ENCODE measurements at places on chromosomes 2 and 18.

DNA sequence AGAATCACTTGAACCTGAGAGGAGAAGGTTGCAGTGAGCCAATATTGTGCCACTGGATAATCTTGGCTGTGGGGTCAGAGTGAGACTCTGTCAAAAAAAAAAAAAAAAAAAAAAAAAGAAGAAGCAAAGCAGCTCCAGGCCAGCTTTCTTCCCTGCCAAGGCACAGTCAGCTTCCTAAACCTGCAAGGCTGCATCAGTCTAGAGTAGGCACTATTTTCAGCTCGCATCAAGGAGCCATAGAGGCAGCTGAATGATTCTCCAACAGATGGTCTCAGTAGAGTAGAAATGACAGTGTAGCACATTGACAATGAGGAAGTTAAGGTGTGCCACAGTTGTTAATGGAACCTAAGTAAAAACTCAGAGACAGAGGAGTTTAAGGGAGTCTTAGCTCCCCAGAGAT lies 35.6 kb downstream of the BMP10 start:
- no peak for DNase-seq

GRCh38 chr2:119692310-119692709 lies 13.3 kb downstream of the TMEM177 start:
- DNase-seq, result peak; percentile 52

DNA sequence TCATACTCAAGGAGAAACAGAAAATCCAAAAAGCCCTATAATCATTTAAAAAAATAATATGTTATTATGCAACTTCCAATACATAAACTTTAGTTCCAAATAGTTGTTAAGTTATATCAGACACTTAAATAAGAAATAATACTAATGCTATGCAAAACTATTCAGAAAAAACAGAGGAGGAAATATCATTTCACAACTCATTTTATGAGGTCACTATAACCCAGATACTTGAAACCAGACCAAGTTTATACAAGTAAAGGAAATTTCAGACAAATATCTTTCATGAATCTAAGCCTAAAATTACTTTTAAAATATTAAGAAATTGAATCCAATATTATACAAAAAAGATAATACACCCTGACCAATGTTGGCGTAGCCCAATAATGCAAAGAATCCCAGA lies 260.8 kb downstream of the CD226 start:
- DNase-seq, result no peak

DNA sequence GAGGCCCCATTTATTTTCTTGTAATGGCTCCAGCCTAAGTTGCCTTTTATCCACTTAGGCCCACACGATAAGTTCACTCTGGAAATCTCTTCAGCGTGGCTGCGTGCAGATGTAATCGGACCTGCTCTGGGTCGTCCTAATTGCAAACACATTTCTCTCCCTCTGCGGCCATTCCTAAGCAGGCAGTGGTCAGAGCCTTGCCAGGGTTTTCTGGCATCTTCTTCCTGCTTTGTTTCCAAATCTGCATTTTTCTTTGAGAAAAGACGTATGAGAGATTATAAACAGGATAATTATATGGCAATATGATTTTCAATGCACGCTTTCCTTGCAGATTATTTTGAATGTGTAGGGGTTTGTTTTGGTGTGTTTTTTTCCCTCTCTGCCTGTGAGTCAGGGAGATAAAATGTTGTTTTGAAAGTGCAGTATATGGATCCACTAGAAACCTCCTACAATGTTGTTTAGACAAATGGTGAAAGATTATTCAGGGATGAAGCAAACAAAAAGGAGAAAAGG lies 239.4 kb upstream of the TANK start:
- peak; percentile 64 for DNase-seq

- no peak for DNase-seq
These were observed 87.9 kb downstream of the ICOS start for GRCh38 chr2:204024503-204024902.

DNA sequence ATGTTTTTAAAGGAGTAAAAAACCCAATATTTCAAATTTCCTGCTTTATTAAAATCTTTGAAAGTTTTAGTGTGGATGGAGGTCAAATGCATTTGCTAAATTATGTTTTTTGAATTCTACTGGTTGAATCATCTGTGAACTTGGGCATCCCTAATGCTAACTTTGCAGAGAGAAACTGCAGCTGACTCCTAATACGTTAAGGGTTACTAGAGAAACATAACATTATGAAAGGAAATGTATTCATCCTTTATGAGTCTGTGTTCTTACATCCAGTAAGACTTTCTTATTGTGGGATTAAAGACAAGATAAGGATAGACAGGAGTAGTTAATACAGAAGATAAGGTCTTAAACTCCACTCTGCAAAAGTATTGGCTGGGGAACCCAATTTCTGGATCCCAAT lies 140.6 kb downstream of the FAM124B start:
- no peak for DNase-seq

GRCh38 chr2:98823196-98824170 lies 92.6 kb upstream of the MGAT4A start:
- no peak for DNase-seq

DNA sequence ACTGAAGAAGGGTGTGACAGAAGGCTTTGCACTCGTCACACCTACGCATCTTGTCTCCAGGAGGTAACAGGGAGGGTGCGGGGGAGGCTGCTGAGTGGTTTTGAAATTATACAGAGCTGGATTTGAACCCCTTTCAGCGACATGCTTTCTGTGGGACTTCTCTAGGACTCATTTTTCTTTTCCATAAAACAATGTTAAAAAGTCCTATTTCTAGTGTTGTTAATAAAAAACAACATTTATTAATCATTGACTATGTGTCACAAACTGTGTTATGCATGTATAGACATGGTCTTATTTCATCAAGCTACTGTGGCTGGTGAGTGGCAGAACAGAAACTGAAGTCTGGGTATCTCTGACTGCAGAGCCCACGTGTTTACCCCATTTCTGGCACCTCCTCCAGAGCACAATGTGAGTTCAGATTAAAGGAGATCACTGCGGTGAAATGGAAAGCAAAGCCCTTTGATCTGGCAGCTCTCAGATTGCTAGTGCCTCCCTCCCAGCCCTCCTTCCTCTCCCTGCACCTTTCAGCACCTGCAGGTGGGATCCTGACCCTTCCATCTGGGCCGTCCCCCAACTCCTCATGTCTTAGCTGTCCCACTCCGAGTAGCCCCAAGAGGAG lies 315.5 kb upstream of the MYT1L start:
- no peak for DNase-seq

DNA sequence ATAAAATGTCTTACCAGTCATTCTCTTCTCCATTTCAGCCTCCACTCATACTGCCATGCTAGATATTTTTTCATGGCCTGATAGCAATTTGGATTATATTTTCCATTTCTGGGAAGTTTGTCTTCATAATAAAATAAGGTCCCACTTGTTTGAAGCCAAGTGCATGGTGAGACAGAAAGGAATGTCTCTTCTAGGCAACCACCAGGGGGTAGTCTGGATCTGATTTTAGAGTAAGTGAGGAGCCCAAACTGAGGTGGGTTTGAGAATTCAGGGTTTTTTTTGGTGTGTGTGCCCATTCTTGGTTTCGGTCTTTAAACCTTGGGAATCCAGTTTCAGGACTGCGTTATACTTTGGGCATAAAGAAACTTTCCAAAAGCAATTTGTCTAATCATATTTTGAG lies 315.5 kb downstream of the RPRM start:
- DNase-seq, result no peak

- no peak for DNase-seq
These were observed 128.2 kb downstream of the COL4A4 start for GRCh38 chr2:227035711-227036367.

DNA sequence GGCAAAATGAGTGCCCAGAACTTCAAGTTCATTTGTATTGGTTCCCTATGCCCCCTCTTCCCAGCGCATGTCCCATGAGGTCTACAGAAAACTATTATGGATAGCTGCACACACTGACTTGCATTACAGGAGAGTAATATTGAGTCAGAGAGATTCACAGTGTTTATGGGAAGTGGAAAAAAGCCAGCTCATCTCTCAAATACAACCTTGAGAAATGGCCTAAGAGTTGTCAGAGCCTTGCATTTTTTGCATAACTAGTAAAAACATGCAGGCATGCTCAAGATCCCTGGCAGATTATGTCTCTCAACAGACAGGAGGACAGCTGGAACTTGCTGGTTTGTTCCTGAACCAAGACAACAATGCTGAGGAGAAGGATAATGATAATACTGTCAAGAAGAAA lies 1292.8 kb downstream of the DSC3 start:
- DNase-seq, result no peak

GRCh38 chr2:217289907-217290280 lies 430.0 kb upstream of the TNP1 start:
- DNase-seq, result no peak

DNA sequence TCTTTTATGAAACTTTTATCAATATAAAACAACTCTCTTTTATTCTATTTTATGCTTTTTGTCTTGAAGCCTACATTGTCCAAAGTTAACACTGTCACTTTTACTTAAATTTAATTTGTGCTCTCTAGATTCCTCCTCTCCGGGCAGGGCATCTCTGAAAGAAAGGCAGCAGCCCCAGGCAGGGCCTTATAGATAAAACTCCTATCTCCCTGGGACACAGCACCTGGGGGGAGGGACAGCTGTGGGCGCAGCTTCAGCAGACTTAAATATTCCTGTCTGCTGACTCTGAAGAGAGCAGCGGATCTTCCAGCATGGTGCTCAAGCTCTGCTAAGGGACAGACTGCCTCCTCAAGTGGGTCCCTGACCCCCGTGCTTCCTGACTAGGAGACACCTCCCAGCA lies 447.7 kb upstream of the FANCL start:
- DNase-seq, result no peak

- no peak for DNase-seq
These were observed 65.2 kb upstream of the MAL start for GRCh38 chr2:94960266-94960665.

DNA sequence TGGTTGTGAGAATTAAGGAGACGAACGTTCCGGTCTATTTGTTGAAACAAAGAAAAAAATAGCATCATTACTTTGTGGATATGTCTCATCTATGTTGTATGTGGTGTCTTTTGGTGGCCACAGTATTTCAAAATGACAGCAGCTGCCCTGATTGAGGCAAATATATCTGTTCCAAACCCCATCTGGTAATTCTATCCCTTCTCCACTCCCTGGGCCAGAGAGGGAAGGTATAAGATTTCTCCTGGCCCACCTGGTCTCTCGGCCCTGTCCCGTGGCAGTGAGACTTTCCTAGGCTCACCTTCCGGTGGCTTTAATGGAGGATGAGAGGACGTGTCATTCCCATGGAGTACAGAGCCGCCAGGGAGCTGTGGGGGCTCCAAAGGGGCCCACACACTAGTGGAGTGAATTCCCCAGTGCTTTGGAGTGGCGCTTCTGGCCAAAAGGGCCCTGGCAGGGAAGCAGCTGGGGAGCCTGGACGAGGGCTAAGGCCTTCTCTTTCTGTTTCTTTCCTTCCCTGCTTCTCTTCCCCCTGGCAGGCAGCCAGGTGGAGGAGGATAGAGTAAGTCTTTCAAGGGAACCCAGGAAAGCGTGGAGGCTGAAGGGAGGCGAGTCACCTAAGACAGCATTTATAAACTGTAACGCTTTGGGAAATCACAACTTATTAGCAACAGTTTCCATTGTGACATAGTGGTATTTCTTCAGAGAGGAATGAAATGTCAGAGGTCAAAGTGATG lies 5.6 kb downstream of the FOSL2 start:
- DNase-seq, result peak; percentile 86

DNA sequence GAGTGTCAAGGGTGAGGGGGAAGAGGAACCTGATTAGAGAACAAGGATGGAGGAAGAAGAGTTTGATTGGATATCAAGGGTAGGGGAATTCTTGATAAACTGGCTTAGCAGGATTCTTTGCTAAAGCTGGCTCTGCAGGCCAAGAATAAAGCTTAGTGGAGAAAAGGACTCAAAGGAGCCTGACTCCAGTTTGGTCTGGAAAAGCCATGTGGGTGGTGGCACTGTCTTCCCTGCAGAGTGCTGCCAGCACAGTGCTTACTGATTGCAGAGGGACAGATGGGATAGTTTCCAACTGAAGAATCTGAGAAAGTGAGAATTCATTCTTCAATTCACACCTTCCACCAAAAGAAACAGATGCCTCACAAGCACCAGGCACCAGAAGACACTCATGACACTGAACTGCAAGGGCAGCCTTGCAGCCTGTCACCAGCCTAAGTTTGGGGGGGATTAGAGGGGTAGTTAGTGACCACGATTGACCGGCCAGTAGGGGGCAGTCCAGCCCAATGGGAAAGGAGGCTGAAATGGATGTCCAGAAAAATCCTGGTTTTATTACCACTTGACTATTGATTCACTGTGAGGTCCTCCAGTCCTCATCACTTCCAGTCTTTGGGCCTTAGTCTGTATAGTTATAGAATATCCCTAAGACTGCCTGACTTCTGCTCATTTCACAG lies 334.5 kb downstream of the SMAD2 start:
- DNase-seq, result no peak

- DNase-seq, result no peak
These were observed 727 bp downstream of the KIF1A start for GRCh38 chr2:240819126-240819857.

DNA sequence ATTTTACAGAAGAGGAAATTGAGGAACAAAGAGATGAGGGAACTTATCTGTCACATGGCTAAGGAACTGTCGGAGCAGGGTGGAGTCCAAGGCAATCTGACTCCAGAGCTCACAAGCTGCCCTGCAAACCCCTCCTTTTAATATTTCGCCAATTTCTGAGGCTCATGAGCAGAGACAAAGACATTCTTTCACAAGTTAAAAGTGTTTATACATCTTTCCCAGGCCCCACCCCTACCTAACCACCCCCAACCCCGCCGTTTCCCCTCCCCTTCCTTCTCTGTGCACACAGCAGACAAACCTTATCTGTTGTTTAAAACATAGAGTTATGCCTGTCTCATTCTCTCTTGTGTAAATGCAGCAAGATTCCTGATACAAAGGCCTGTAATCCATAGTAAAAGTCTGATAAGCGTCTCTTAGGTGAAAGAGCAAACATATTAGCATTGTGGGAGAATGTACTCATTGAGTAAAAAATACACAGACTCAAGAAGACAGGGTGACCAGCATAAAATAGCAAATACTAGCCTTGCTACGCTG lies 44.3 kb downstream of the EPHA4 start:
- no peak for DNase-seq

GRCh38 chr2:105873721-105874120 lies 129.0 kb downstream of the NCK2 start:
- DNase-seq, result no peak

- no peak for DNase-seq
These were observed 86.8 kb upstream of the PXDN start for GRCh38 chr2:1830936-1831619.

DNA sequence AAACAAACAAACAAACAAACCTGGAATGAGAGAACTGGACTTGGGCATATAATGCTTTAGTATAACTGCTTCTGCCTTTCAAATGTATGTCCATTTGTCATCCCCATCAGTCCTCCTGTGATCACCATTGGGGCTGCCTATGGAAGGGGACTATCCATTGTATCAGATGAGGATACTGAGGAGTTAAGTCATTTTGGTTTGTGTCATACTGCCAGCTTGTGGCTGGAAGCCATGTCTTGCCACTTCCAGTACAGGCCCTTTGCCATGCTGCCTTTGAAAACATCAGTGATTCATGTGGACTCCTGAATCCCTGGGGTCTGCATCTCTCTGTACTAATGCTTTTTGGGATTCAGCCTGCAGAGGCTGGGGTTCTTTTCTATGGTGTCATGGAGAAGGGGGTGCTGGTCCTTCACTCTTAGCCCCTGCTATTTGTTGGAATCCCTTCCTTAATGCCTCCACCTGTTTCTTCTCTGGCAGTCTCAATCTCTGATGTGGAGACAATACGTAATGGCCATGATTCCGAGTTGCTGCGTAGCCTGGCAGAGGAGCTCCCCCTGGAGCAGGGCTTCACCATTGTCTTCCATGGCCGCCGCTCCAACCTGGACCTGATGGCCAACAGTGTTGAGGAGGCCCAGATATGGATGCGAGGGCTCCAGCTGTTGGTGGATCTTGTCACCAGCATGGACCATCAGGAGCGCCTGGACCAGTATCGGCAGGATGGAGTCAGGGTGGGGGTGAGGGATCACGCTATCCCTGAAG lies 10.6 kb downstream of the PLCD4 start:
- DNase-seq, result no peak
